ENCODE measurements at places on chromosomes 1 and 21.

GRCh38 chr1:203153989-203154821 is 21.4 kb downstream of the MYBPH start:
- DNase-seq, result no peak

GRCh38 chr1:53049574-53049967 is 12.4 kb upstream of the PODN start:
- DNase-seq, result no peak

DNA sequence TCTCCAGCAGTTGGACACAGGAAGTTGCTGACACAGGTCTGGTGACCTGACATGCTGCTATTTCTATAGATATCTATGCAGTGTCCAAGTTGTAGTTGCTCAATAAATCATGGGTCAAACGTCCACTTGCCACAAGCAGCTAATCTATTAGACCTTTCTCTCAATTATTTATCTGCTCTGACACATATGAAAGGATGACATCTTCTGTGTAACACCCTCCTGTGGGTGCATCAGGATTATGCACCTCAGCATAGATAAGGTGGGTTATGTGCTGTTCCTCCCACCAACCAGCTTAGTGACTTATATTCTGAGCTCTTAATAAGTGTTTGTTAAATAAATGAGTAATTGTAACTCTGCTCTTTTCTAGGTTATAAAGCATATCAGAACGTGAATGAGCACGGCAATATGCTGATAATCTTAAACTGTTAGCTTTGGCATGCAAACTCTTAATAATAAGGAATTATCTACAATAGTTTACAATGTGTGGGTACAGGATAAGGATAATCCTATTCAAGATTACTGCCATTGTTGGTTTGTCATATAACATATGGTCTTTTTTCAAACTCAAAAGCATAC is 90.7 kb upstream of the GCLM start:
- no peak for DNase-seq

GRCh38 chr1:219459351-219460080 is 153.4 kb downstream of the ZC3H11B start:
- no peak for DNase-seq

Data from NCI-H748 treated with DMSO at 0.1 percent for 48 hours (cell line).